Glomerular endothelial cell (primary cell): ENCODE measurements at places on chromosomes 12 and 14. TPM values are rescaled to one million over a fixed set of nuclear protein-coding genes. Genes with fewer than 3 reads are reported as not detected.

GRCh38 chr14:59969319-59969718 lies 49.4 kb downstream of the LRRC9 start:
- no peak for DNase-seq

DNA sequence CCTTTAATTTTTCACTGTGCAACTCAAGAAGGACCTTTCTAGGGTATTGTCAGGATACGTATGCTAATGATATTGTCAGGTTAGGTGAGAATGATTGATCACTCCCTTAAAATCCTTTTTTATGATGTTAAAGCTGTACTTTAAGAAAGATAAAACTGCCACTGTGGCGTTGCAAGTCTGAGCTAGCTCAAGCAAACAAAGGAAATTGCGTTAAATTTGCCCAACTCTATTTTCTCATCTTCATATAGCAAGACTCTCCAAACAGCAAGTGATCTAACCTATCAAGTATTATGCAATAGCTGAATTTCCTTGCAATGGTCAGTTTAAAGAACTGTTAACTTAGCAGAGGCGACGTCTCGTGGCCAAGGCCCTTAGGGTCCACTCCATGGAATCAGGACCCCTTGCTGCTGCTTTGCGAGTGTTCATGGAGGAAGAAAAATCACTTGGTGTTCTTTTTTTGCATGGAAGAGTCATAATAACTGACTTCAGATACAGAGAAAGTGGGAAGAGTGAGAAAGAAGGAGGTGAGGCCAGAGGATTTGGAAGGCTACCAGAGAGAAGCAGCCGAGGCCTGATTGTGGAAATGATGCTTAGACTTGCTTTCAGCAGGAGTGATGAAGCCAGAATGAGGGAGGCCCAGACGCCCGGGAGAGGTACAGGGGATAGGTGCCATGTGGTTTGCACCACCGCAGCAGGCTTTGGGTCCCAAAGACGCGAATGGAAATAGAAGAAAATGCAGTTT lies 2.5 kb downstream of the TRAF3 start:
- no peak for DNase-seq

DNA sequence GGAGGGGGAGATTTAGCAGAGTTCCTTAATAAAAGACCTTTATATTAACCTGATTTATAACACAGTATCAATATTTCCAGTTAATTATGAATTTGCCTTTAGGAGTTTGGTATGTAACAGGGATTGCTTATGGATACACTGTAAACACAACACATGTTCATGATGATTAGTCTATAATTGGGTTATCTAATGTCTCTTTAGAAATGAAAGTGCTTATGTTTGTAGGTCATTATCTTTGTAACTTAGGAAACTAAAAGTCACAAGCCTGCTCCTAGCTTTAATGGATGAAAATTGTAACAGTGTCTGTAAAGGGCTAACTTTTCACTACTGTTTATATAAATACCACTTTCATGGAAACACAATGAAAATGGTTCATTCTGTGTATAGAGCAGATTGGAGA lies 9.4 kb downstream of the PDE3A start:
- no peak for DNase-seq

DNA sequence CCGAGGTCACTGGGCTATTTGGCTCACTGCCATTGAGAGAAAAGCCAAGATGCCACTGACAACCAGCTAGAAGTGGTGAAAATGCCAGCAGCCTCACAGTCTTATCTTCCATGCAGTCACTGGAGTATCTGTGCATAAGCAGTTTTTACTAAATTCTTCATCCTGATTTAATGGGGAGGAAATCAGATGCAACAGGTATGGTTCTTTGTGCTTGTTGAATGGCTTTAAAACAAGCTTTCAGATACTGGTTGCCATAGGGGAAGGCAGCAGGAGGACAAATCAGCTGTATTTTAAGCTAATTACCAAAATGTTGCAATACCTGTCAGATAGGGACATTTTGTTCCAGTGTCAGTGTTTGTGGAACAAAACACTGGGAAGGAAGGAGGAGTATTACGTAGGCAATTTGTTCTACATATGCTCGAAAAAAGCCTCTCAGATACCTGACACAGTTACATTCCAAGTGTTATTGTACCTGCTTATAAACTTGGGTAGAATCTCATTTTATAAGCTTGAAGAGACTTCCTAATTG lies 54.1 kb upstream of the ARHGAP5 start:
- DNase-seq: no peak

GRCh38 chr14:87952307-87953094 lies 40.5 kb downstream of the GALC start:
- DNase-seq: no peak

The OR4Q2 gene
- total RNA-seq: not detected in 2 replicates
